ACHN (cell line): ENCODE measurements at places on chromosomes 11 and 22.

DNA sequence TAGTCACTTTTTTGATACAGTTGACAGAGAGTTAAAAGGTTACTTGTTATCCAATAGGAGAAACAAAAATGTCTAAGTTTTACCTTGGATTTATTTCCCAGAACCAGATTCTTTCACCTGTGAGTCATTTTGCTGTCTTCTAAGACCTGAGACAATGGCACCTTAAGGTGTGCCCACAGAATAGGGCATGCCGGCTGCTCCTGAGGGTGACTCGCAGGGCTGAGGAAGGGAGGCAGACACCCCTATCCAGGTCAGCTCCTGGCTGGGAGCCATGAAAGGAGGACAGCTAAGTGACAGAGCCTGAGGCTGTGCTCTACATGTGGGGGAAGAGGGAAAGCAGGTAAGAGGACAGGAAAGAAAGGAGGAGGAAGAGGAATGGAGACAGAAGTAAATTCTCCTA is 67.8 kb downstream of the RASSF10 start:
- no peak for DNase-seq

- DNase-seq = no peak
Measured at GRCh38 chr11:109706945-109707344, 285.0 kb downstream of the C11orf87 start.

- no peak for DNase-seq
Measured at GRCh38 chr11:76797341-76798201, 14.4 kb downstream of the TSKU start.

GRCh38 chr11:93648158-93648557 is 13.3 kb upstream of the CEP295 start:
- DNase-seq = no peak

DNA sequence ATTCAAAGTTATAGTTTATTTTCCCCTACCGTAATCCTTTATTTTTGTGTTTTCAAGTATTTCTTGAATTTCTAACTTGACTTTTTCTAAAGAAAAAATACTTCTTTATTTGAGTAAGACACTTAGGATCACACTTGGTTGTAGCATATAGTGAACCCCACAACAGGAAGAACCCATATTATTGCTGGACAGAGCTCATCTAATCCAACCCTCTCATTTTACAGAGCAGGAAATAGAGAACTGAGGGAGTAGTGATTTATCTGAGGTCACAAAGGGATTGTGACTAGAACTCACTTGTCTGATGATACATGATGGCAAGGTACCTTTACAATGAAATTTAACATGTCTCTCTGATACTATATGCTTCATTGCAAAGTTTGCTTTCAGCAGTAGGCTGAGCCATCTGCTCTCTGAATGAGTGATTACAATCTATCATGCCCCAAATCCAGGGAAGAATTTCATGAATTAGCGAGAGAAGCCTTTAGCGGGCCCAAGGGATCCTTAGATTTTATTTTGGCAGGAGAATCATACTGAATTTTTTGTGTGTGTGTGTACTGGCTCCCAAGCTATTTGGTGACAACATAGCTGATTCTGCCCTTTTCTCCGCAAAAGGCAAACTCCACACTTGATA is 9.8 kb downstream of the SLC17A6 start:
- DNase-seq = no peak

DNA sequence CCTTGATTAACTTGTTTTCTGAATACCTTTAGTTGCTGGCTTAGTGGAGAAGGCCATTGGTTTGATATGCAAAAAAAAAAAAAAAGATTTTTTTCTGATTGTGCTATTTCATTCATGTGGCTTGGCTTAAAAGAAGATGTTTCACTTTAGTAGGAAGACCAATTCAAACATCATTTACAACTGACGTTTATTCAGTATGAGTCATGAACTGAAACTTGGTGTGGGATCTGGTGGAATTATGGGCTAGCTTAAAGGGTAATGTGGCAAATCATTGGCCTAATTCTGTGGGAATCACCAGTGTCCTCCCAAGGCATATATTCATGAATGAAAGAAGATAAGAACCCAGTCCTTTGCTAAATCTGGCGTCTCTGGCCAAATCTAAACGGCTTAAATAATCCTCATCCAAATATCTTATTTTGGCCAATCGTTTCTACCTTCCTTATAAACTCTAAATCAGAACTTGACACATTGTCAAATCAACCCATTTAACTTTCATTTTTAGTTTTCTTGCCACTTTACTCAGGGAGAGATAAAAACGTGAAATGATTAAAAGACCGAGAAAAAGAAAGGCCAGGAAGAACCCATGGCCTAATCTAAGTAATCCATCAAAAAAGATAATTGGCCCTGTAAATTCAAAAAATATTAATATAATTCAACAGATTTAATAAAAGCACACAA is 77.0 kb downstream of the DDIAS start:
- DNase-seq = peak; percentile 37

DNA sequence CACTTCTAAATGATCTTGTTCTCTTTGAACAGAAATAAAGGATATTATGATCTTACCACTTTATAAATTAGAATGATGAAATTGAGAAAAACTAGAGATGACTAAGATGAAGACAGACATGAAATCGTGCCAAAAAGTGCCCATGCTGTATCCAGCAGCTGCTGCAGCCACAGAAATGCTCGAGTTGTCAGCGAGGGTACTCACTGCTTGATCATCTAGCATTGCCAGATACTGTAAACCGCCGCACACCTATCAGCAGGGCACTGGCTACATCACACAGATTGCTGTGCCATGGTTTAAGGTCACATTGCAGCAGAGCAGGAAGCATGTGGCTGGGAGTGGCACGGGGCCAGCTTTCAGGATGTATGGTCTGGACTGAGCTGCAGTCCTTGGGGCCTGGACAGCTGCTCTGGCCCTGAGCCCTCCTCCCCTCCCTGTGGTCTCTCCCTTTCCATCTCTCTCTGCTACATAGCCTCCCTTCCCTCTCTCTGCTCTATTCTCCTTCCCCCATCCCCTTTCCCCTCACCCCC is 51.0 kb upstream of the SEPTIN5 start:
- no peak for DNase-seq

DNA sequence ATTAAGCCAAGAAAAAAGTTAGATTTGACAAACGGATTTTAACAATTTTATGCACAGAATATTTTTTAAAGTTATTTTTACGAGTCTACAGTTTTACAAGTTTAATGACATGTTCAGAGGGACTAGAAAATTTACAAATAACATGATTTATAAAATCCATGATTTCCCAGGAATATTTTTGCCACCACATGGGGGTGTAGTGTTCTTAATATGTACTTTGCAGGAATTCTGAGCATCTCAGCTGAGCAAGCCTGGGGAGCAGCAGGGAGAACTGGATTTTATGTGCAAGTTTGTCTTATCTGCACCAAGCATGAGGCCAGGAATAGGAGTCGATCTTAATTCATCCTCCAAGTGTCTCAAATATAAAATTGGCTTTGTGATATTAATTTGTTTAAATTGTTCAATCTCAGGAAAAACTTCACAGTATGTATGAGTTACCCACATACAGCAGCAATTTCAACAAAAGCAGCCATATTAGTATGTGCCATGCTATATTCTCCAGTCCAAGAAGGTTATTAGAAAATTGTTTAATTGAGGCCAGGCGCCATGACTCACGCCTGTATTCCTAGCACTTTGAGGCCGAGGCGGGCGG is 826.3 kb downstream of the DLG2 start:
- DNase-seq = peak; percentile 33

DNA sequence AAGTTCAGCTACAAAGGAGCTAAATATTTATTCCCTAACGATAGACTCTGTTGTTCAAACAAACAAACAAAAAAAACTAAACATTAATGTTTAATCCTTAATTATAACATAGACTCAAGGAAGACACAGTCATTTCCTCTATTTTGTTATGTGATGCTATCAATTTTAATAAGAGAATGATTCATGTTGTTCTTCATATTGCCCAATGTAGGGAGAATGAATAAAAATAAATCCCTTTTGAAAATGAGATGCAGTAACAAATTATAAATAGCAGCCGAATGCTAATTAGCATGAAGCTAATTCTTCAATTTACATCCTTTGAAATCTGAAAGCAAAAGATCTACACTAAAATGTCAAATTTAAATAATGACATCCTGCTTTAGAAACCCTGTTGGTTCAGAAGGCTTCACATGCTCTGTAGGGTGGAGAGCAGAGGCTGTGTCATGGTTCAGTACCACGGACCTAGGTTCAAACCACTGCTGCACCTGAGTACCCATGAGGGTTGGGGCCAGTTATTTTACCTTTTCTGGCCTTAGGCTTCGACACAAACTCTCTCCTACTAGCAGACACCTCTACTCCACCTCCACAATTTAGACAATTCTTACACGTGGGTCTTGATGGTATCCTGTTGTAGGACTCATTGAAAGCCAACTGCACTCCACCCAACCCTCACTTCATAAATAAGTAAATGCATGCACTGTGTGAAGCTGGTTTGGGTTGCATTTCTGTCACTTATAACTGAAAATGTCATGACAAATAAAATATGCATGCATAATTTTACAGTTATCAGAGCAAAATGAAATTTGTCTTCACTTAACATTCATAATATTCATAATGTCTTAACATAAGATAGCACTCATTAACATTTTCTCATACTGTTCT is 89.0 kb downstream of the RRAS2 start:
- no peak for DNase-seq

GRCh38 chr11:7892840-7893254 is 38.2 kb downstream of the OR10A6 start:
- DNase-seq = peak; percentile 58

- DNase-seq = peak; percentile 54
Measured at GRCh38 chr22:45468872-45469271, 33.8 kb upstream of the FBLN1 start.

DNA sequence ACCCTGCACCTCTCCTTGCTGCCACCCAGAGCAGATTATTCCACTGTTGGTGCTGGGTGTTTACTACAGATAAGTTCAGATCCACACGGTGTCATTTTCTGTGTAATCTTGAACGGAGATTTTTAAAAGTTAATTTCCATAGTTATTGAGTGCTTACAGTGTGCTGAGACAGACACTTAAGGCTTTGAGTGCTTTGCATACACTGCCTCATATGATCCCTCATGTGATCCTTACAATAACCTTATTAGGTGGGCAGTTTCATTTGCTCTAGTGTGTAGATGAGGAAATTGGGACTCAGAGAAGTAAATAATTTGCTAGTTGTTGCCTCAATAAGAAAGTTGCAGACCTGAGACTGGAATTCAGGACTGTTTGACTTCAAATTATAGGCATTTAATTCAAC is 32.3 kb upstream of the ME3 start:
- DNase-seq = no peak

GRCh38 chr11:102272047-102272824 is 45.0 kb upstream of the BIRC3 start:
- DNase-seq = no peak

- no peak for DNase-seq
Measured at GRCh38 chr11:14894657-14895598, 2.9 kb upstream of the CYP2R1 start.

DNA sequence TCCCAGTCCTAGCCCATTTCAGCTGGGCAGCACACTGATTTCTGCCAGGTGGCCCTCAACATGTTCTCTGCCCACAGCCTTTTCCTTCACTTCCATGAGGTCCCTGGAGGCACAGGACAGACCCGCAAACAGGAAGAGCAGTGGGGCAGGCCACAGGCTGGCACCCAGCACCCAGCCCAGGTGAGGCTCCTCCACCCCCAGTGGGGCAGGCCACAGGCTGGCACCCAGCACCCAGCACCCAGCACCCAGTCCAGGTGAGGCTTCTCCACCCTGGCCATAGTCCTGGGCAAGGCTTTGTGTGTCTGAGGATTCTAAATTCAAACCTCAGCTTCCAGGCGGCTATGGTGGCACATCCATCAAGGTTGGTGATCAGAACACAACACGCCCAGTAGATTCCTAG is 1413.0 kb downstream of the BRD1 start:
- DNase-seq = no peak

- peak; percentile 14 for DNase-seq
Measured at GRCh38 chr11:35029979-35030682, 108.8 kb upstream of the CD44 start.

- DNase-seq = no peak
Measured at GRCh38 chr11:66279092-66279734, 1.2 kb downstream of the CNIH2 start.

DNA sequence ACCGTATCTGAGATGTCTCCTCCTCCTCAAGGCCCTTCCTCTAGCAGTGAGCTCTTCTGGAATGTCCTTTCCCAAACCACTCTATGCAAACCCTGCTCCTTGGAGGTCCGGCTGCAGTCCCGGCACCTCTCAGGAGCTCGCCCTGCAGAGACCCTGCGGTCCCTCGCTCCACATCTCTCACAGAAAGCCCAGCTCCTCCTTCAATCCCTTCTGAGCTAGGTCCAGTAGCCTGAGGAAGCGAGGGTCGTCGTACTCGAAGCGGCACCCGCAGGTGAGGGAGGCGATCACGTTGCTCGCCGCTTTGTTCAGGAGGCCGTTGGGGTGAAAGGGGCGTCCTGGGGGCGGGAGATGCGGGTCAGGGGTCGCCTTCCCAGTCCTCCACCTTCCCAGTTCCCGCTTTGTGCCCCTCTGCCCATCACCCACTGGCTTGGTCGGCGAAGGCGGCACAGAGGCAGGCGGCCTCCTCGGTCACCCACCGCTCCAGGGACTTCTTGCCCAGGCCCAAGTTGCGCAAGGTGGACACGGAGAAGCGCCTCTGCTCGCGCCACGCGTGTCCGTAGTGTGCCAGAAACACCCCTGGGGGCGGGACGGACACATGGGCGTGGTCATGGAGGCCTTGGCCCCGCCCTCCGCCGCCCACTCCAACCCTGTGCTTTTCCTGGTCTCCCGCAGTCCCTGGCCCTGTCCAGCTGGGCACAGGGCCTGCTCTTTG is 21.5 kb upstream of the CYP2D6 start:
- no peak for DNase-seq

DNA sequence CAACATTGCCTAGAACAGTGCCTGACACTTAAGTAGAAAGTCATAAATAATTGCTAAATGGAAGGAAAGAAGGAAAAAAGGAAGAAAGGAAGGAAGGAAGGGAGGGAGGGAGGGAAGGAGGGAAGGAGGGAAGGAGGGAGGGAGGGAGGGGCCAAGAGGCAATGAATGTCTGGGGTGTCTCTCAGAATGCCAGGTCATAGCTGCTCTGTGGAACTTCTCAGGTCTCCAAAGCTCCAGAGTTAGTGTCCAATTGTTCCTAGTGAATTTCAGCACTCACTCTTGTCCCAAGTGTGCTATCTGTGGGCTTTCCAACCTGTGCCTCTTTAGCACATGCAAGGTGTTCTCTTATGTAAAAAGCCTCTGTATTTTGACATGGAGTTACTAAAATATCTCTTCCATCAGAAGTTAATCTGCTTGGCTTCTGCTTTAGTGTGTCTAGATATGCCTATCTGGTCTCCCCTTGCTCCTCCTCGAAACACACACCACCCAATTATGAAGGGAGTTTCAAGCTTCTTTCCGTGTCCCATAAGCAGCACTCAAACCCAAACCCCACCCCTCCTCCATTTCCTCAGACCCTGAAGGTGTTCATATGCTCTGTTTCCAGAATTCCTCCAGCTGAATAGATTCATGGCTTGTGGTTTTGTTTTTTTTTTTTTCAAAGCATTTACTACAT is 56.5 kb downstream of the FAM76B start:
- DNase-seq = no peak
